ENCODE measurements at places on chromosomes 7 and 10.

DNA sequence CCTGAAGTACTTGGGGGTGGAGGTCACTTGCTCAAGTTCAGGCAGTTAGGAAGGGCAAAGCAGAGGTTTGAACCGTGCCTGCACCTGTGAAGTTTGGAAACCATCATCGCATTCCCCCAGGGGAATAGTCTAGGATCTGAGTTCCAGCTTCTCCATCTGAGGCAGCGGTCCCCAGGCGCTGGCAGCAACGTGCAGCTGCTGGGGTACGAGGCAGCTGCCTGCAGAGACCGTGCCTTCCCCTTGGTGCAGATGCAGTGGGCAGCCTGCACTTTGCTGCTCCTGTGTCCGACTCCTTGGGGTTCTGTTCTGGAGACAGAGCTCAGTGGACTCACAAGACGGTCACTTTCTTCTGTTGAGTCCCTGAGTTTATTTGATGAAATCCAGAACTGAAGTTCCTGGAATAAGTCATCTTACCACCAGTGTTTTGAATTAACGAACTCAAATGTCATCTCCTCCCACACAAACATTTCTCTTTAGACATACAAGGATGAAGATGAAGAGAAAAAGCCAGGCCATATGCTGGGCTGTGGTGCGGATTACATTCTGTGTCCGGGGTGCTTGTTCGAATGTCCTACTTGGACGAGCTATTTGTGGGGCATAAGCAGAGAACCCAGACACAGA lies 19.9 kb upstream of the GIMAP8 start:
- DNase-seq = no peak

- no peak for DNase-seq
Observed at GRCh38 chr10:103897241-103897774, 20.7 kb downstream of the STN1 start.

- no peak for DNase-seq
Observed at GRCh38 chr7:151961536-151961935, 5.3 kb downstream of the GALNTL5 start.

GRCh38 chr7:37265006-37265405 lies 183.7 kb downstream of the ELMO1 start:
- no peak for DNase-seq

- DNase-seq = no peak
Observed at GRCh38 chr10:86658261-86658741, 4.0 kb downstream of the OPN4 start.

- DNase-seq = no peak
Observed at GRCh38 chr10:109853921-109854320, 69.4 kb downstream of the XPNPEP1 start.

DNA sequence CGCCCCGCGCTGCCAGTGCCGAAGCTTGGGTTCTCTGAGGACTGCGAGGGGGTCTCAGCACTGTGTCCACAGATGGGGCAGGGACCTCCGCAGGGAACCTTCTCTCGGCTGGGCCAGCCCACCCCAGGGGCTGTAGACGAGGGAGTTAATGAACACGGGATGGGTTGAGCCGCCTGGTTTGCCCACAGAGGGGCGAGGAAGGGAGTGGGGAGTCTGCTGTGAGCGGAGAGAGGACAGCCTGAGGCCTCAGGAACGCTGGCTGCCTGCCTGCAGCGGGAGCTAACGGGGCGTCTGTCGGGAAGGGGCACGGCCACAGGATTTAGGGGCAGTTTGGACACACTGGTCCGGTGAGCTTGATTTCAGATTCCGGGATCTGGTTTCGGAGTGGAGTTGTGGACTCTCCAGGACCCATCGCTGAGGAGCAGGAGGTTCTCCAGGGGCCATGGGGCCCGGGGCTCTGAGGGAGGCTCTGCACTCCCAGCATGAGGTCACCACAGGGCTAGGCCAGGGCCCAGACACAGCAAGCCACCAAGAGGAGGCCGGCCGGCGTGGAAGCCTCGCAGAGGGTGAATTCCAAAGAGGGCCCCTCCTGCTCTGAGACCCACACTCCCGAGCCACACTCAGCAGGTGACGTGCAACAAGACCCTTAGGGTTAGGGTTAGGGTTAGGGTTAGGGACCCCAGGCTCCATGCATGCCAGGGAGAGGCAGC lies 19.0 kb upstream of the FAM20C start:
- DNase-seq = no peak

GRCh38 chr10:1365540-1366321 lies 309.5 kb downstream of the WDR37 start:
- no peak for DNase-seq

- DNase-seq = peak; percentile 43
Observed at GRCh38 chr7:33185786-33186185, 56.4 kb downstream of the BBS9 start.

GRCh38 chr7:140447841-140448240 lies 31.5 kb downstream of the MKRN1 start:
- no peak for DNase-seq

DNA sequence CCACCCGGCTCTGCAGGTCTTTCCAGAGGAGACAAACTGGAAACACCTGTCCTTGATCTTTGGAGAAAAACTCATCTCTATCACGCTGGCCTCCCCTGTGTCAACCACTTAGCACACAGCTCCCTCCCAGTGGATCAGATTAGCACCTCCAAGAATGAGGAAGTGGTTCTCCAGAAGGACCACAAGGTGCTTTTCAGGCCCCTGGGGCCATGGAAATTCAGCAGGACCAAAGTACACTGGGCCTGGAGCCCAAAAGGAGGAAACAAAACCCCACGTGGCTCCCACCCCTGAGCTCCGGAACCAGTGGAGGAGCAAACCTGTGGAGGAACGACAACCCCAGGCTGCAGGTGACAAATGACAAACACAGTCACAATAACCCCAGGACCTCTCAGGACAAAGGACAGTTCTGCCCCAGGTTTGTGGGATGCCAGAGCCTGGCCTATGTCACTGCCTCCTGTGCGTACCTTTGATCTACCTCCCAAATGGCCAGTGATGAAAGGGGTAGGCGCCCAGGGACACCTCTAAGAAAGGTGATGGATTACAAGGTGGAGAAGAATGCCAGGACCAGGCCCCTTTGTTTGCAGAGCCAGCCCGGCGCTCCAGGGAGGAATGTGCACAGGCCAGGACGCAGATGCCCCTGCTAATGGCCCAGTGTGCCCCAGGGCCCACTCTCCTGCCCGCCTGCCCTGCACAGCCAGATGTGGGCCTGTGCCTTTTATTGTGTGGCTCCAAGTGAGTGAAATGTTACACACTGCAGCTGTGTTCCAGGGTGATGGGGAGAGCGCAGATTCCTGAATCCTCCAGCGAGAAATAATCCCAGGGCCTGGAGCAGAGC lies 5.7 kb downstream of the TNS3 start:
- no peak for DNase-seq

DNA sequence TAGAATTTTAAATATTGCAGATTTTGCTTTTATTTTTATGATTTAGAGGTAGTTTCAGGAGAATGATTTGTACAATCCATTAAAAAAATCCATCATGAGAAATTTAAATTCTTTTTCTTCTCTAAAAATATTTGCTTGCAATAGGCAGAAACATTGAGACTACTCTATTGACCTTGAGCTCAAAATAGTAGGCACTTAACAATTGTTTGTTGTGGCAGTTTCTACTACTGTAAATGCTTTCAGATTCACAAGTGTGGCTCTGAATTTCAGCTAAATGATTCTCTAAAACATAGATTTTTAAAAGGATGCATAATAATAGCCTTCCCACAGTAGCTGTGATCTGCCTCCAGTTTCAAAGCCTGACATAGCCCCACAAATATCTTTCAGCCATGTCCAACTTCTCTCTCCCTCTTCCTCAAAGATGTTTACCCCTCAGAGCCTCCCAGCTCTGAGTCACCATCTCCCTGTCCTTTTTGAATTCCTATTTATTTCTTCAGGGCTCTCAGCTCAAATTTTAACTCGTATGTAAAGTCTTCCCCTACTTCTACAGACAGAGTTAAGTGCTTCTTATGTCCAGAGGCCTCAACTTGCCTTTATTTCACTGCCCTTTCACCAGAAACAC lies 160.5 kb downstream of the AOAH start:
- no peak for DNase-seq

GRCh38 chr10:131979336-131979735 lies 2.4 kb downstream of the BNIP3 start:
- no peak for DNase-seq

- DNase-seq = no peak
Observed at GRCh38 chr10:11437391-11438142, 173.9 kb downstream of the USP6NL start.

DNA sequence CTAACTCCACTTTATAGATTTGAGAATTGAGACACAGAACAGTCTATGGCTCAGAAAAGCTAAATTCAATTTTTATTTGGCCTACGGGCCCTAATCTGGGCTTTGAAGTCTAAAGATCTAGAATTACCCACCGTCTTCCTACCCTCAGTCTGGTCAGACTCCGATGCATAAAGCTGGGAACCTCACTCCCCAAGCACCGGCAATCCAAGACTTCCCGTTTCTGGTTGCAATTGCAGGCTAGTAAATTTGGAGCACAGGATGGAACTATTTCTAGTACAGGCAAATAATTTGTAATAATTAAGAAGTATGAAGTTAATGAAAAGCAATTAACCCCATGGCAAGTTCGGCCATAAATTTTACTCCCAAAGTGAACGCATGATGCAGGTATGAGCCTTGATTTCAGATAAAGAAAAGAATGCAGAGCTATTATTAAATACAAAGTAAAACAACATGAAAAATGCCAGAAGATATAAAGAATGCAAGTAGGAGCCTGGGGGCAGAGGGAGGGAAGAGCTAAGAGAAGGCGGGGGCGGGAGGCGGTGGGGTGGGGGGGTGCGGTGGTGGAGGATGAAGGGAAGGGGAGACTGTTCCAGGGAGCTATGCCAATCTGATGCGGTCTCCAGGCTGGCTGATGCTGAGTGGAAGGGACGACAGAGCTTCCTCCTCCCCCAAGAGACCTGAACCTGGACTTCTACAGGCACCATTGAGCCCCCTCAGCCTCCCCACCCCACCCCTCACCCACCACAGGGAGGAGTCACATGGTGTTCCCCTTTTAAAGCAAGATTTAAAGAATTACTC lies 45.1 kb downstream of the BPGM start:
- no peak for DNase-seq

DNA sequence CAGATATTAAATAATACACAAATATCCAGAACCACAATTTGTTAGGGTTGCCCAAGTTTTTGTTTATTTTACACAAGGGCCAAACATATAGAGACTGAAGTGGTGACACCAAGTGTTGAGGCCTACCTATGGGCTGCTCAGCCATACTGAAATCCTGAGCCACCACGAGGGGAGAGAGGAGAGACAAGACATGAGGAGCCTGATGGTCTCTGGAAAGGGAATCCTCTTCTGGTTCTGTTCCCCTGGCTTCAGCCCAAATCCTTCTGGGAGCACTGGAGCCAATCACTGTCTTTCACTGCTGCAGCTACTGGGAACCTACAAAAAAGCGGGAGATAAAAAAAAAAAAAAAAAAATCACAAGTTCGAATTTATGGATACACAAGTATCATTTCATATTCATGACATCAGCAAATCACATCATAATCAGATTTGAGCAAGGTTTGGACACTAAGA lies 1.9 kb downstream of the SKIDA1 start:
- no peak for DNase-seq

- DNase-seq = no peak
Observed at GRCh38 chr7:108358553-108358952, 97.7 kb downstream of the NRCAM start.

- DNase-seq = no peak
Observed at GRCh38 chr7:19117091-19117869, at the start of gene TWIST1. Gene TWIST1 (minus strand): TSS chr7:19117636. CDS start chr7:19117321, 315 bp downstream.

GRCh38 chr10:110797416-110797815 lies 74.3 kb upstream of the PDCD4 start:
- no peak for DNase-seq

GRCh38 chr7:129635300-129636029 lies 23.9 kb downstream of the NRF1 start:
- peak; percentile 70 for DNase-seq

GRCh38 chr7:75961218-75961617 lies 33.2 kb downstream of the TMEM120A start:
- DNase-seq = no peak

- no peak for DNase-seq
Observed at GRCh38 chr10:111295788-111296187, 219.0 kb downstream of the ADRA2A start.

DNA sequence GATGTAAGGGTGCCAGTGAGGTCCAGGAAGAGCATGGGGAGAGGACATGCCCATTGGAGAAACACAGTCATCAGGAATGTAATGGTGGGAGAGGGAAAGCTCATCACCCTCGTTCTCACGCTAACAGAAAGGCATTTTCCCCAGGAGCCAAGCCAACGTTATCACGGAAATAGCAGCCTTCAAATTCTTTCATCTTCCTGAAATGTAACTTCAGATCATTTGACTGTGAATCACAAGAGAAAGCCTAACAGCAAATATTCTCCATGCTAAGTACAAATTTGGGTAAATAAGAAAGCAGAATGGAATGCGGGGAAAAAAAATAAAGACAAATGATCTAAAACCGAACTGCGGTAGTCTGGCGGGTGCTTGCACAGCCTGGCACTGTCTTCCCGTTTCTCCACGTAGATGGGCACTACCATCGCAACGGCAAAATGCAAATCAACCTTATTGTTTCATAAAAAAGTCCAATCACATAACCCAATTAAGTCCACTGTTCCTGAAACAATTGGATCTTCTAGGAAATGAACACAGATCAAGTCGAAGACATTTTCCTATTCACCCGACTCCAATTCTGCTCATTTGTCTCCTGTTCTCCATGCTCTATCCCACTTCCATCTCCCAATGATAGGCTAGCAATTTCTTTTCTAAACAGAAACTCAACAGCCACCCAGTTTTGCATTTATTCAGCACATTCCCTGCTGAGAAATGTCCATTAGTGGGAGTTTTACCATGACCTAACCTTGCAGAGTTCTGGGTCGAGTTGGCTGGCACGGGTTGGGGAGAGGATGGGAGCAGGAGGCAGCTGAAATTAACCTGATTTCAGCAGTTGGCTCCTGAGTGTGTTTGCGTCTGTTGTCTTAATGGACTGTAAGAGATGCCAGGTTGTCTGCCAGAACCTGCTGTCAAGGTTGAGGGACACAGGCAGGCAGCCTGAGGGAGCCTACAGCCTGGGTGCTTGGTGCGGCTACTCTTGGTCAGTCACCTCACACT lies 74.6 kb upstream of the FRMD4A start:
- DNase-seq = no peak

- DNase-seq = peak; percentile 14
Observed at GRCh38 chr10:12484941-12485805, 135.8 kb downstream of the CAMK1D start.

GRCh38 chr10:110696436-110696835 lies 52.3 kb downstream of the RBM20 start:
- DNase-seq = no peak

Data from CD4-positive, alpha-beta T cell treated with Interleukin-2 at 100 ng/mL for 4 hours (primary cell).